ENCODE measurements at places on chromosomes 1 and 21. TPM values are rescaled to one million over a fixed set of nuclear protein-coding genes. Genes with fewer than 3 reads are reported as not detected.
A peak's percentile ranks its signal among the peaks of the same experiment; 100 is the strongest.

The FMN2 gene
- total RNA-seq: not detected

The AXDND1 gene
- total RNA-seq: not detected

The GCSAML gene
- total RNA-seq: 0.24 TPM

The IL20 gene
- total RNA-seq: not detected

The SIM2 gene
- not detected for total RNA-seq

The LMOD1 gene
- 9.6 TPM for total RNA-seq

The SH2D1B gene
- total RNA-seq: 0.16 TPM

The HSD3B1 gene
- total RNA-seq: not detected

The KCNC4 gene
- 4.2 TPM for total RNA-seq

The EXTL1 gene
- 11.9 TPM for total RNA-seq

The ETV3L gene
- not detected for total RNA-seq

- DNase-seq: no peak
Measured at GRCh38 chr1:31135973-31136600, 70.6 kb upstream of the PUM1 start.

GRCh38 chr1:34153246-34153645, 11.8 kb downstream of the CSMD2 start:
- no peak for DNase-seq

GRCh38 chr21:36732761-36733160, 33.8 kb downstream of the SIM2 start:
- no peak for DNase-seq

GRCh38 chr21:31974454-31974985, 101.7 kb downstream of the HUNK start:
- no peak for DNase-seq

GRCh38 chr1:100736746-100737145, 17.2 kb downstream of the VCAM1 start:
- DNase-seq: no peak

GRCh38 chr1:218341325-218341724, 3.8 kb upstream of the TGFB2 start:
- DNase-seq: no peak

DNA sequence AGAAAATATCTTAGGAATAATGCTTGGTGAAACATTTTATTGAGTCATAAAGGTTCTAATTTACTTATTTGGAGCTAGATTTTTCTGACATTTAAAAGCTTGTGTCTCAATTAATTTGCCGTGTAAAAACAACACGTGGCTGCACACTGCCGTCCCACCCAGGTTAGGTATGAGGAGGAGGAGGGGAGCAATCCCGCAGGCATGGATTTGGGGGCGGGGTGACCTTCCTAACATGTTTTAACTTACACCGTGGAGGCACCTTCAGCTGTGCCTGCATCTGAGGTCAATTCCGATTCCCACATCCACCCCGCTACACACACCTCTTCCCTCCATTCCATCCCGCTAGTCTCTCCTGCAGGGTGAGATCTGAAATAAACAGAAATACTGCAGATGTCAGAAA, 28.5 kb upstream of the UMODL1 start:
- no peak for DNase-seq

- DNase-seq: no peak
Measured at GRCh38 chr1:100037656-100037926, 67.8 kb downstream of the SLC35A3 start.

DNA sequence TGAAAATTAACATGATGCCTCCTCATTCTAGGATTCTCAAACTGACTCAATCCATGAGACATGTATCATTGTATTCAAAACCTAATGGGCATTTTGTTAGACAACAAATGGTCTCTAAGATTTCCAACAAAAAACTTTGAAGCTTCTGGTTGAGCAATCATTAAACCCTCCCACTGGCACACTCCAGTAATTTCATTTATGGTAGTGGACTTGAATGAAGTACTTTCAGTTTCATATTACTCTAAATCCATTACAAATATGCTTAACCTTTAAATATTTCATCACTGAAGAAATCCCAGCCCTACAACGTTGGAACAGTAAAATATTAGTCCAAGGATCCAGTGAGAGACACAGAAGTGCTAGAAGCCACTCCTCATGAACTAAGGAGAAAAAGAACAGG, 43.5 kb downstream of the GBP6 start:
- no peak for DNase-seq

DNA sequence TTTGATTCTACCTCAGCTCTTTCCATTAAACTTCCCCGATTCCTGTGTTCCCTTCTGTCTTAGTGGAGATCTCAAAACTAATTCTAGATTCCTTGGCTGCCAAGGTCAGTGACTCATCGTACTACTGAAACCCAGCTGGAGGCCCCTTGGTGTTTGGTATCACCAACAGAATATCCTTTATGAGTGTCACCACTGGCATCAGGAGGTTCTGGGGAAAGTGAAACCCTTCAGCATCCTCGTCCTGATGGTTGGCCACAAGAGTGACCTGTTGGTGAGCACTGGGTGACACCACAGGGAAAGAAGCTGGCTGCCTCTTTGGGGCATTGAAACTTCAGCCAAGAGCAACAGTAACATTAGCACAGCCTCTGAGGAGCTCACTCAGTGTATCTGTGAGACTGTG, 9.6 kb downstream of the RAB42 start:
- DNase-seq: no peak

DNA sequence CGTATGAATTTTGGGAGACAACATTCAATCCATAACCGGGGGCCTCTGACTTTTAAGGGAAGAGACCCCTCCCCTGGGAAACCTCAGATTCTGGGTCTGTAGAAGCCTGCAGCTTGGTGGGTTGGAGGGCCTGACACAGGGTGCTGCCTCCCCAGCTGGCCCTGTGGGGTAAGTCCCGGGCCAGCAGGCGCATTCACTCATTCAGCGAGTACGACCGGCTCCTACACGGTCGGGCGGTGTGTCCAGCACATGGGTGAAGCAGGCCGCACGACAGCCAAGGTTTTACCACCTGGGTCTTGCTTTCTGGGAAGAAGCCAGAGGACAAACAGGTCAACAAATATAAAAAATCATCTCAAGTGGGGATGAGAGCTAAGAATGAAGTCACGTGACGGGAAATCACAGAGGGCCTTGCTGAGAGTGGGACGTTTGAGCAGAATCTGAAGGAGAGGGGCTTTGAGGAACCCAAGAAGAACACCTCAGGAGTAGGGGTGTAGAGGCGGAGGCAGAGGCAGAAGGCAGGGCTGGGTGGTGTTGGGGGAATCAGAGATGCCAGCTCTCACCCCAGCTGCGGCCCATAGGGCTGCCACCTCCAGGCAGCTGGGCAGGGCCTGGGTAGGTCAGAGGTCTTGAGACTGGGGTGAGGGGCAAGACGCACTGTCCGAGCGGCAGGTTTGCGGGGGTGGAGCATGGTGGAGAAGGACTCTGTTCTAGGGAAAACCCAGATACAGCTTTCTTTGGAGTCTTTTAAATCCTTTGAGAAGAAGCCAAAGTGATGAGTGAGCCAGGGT, 333.3 kb upstream of the VAMP3 start:
- peak; percentile 29 for DNase-seq

DNA sequence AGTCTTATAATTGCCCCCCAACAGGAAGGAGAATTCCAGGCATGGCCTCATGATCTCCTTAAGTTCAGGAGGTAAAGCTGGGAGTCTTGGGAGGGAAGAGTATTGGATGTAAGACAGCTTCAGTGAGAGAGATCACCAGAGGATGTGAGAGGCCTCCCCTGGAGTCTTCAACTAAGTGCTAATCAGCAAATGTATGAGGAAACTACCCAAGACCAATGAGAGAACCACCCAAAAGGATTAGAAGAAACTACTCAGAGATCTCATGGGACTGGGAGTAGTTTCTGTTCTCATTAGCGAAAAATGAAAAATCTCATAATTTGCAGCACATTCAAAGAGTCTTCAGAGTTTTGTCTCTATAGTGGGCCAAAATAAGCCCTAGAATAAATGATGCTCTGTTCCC, 36.6 kb upstream of the WNT2B start:
- no peak for DNase-seq

- no peak for DNase-seq
Measured at GRCh38 chr1:87400813-87401212, 72.1 kb downstream of the LMO4 start.

- no peak for DNase-seq
Measured at GRCh38 chr1:66758241-66758755, 6.0 kb downstream of the DYNLT5 start.

GRCh38 chr1:28534671-28535070, 18.2 kb upstream of the TRNAU1AP start:
- DNase-seq: no peak

GRCh38 chr21:45102391-45102932, 28.1 kb downstream of the ADARB1 start:
- DNase-seq: no peak

DNA sequence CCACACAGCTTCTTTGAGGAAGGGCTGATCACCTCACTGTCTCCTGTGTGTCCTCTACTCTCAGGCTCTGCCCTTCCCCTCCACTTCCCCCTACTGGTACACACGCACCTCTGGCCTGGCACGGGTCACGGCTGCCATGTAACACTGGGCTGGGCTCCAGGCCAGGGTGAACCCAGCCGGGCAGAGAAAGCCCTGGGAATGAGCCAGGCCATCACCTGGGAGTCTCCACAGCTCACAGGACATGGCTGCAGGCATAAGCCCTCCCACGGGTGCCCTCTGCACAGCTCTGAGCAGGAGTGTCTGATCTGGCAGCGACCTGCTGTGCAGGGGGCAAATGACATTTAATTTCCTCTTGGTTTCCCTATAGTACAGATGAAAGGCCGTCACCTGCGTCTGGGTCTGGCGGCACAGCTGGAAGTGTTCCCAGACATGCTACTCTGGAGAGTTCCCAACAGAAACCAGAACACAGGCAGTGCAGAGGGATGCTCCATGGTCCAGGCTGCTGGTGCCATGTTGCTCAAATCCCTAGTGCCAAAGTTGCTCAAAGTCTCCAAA, 61.2 kb downstream of the ERI3 start:
- peak; percentile 83 for DNase-seq

DNA sequence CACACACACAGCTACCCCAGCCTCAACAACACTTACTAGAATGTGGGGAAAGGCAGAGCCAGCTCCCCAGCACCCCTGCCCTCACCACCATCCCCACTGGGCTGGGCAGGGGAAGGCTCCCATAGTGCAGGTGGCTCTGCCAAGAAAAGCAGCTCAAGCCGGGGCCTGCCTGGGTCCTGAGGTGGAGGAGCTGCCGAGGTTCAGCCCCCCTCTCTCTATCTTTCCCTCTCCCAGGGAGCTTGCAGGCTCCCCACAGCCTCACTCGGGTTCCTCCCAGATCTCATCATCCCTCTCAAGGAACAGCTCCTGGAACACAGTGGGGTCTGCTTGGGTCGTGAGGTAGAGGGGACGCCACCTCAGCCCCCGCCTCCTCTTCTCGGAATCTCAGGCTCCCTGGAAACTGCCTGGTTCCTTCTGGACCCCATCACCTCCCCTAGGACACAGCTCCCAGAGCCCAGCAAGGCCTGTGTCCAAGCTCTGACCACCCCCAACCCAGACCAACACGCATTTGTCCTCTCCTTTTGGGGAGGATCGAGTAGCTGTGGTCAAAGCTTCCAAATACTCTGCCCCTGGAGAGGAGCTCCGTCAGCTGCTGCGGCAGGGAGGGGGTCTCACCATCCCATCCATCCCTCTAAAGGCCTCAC, 704 bp downstream of the S100A16 start:
- DNase-seq: no peak

GRCh38 chr21:43718872-43719747, at the start of gene PDXK:
TSS of gene PDXK (plus strand) at chr21:43719129. CDS start at chr21:43719295, 166 bp downstream.
- DNase-seq: peak; percentile 92

DNA sequence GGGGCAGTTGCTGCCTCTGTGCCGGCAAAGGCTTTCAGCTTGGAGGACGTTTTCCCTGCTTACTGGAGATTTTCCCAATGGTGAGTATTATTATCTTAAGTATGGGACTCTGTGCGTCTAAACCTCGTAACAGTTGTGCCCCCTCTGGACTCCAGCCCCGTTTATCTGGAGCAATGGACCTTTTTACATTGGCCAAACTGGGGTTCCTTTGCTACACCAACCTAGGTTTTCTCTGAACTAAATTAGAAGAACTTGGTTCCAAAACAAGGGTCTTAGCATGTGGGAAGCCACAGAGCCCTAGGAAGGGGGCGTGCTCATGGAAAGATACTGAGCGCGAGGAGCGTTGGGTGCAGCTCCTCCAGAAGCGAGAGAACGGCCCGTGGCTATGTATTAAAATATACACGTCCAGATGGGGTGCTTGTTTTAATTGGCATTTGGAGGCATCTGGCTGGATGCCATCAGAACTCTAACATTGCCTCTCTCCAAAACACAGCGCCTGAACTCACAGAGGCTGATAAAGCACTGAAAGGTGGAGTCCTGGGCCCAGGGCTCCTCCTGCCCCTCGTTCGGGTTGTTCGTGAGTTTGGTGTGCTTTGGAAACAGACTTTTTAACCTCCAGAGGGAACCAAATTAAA, 28.4 kb downstream of the POFUT2 start:
- DNase-seq: peak; percentile 9

- DNase-seq: no peak
Measured at GRCh38 chr1:240309769-240310168, 218.1 kb downstream of the FMN2 start.

DNA sequence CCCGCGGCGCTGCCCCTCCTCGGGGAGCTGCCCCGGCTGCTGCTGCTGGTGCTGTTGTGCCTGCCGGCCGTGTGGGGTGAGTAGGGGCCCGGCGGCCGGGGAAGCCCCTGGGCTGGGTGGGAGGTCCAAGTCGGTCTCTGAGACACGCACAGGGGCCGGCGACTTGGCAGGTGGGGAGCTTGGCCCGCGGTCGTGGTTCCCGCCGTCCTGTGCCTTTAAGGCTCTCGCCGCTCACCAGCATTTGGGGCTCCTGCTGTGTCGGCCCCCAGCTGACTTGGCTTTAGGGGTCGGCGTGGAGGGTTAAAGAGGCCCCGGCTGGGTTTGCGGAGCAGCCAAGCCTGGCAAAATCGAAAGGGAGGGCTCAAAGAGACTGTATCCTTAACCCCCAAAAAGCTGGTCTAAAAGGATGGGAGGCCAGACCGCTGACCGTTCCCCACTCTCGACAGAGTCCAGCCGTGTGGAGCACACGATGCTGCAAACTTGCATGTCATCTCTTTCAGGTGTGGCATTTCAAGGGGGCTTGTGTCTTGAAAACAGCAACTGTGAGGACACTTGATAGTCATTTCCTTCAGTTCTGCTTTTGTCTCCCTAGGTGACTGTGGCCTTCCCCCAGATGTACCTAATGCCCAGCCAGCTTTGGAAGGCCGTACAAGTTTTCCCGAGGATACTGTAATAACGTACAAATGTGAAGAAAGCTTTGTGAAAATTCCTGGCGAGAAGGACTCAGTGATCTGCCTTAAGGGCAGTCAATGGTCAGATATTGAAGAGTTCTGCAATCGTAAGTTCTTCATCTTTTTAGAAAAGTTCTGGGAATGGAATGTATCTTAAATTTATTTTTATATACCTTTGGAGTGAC, 540 bp downstream of the CD55 start:
- DNase-seq: no peak

DNA sequence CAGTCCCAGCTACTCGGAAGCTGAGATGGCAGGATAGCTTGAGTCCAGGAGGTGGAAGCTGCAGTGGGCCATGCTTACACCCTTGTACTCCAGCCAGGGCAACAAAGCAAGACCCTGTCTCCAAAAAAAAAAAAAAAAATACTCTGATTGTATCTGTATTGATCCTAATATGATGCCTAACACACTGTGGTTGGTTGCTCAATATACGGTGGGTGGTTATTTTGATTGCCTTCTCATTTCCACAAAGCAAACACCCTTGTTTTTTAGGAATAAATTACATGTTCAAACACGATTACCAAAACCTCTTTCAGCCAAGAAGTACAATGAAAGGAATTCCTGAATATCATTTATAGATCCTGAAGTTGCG, 3.4 kb downstream of the EGLN1 start:
- DNase-seq: no peak

GRCh38 chr1:236982380-236982779, 21.9 kb downstream of the MT1HL1 start:
- no peak for DNase-seq

- no peak for DNase-seq
Measured at GRCh38 chr1:20728371-20729154, 3.9 kb downstream of the SH2D5 start.
